ENCODE measurements at places on chromosomes 11 and 22.

DNA sequence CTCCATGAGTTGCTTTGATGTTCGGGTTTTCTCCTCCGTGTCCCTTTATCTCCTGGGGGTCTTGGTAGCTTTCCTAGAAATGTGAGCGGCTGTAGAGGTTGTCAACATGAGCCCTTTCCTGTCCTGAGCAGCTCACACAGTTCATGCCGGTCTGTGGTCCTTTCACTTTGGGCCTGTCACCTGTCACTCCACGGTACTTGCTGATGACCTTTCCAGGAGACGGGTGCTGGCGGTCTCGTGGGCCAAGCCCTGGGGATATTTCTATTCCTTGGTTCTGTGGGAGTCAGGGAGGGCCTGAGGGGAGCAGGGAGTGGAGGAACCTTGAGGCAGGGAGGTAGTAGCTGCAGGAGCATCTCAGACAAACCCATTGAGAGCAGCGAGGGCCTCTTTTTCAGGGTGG lies 20.9 kb upstream of the FGF4 start:
- no peak for DNase-seq

DNA sequence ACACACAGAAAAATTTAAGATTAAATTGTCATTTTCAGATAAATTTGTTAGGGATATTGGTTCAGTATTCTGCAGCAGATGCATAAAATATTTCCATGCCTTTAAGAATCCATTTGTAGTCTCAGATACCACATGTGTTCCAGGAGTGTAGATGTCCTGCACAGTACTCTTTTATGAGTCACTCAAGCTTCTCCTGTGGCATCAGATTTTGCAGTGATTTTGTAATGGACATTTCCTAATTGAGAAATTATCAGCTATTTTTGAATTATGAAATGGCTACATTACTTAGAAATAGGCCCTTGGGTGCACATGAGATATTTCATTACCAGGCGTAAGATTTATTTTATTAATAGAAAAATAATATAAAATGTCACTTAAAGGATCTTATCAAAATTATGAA lies 18.9 kb downstream of the MMP3 start:
- DNase-seq: no peak

DNA sequence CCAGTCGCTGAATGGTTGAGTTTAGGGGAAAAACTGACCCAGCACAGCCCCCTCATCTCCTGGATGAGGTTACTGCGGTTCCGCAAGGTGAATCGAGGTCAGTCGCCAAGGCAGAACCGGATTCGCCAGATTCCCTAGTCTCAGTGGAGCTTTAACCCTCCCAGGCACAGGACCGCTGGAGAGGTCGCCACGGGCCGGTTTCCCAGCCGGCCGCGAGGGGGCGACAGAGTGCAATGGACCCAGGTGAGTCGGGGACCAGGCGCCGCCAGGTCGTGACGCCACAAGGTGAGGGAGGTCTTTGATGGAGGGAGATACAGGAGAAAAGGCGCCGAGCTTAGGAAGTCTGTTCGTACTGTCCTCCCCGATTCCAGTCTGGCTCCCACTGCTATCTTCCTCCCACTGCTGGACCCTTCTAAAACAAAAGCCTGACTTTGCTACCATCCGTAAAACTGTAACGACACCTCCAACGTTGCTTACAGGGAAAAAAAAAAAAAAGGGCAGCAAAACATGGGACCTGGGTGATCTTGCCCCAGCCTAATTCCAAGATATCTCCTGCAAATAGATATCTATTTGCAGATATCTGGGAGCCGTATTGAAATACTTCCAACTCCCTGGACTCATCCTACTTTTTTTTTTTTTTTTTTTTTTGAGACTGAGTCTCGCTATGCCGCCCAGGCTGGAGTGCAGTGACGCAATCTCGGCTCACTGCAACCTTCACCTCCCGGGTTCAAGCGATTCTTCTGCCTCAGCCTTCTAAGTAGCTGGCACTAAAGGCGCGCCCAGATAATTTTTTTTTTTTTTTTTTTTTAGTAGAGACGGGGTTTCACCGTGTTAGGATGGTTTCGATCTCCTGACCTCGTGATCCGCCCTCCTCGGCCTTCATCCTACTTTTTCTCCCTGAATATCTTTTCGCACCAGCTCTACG lies 1.4 kb upstream of the GGA1 start:
- peak; percentile 93 for DNase-seq

DNA sequence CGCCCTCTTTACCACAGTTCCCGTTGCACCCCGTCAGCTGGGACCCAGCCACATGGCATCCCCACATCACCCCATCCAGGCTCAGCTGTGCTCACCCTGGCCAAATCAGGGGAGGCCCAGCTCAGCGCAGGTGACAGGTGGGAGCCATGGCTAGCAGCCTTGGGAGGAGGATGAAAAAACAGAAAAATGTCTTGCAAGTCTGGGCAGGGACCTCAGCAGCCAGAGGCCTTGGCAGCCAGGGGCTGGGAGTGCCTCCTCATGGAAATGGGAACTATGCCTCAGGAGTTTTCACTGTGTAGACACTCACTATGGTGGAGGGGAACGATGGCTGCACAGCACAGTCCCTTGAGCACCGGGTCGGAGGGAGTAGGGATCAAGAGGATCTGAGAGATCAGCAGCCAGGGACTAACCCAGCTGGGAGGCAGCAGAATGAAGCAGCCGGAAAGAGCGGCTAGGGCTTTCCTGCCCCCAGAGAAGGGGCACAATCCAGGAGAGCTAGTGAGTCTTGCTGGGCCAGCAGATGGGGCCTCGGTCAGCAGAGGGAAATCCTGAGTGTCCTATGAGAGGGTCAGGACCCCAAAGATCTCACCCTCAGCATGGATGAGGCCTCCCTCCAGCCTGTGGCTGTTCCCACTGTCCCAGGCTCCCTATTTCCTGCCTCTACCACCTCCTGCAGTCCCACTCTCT lies 6.2 kb upstream of the FTH1 start:
- no peak for DNase-seq

- no peak for DNase-seq
Observed at GRCh38 chr11:17257196-17257595, 19.3 kb upstream of the NUCB2 start.

DNA sequence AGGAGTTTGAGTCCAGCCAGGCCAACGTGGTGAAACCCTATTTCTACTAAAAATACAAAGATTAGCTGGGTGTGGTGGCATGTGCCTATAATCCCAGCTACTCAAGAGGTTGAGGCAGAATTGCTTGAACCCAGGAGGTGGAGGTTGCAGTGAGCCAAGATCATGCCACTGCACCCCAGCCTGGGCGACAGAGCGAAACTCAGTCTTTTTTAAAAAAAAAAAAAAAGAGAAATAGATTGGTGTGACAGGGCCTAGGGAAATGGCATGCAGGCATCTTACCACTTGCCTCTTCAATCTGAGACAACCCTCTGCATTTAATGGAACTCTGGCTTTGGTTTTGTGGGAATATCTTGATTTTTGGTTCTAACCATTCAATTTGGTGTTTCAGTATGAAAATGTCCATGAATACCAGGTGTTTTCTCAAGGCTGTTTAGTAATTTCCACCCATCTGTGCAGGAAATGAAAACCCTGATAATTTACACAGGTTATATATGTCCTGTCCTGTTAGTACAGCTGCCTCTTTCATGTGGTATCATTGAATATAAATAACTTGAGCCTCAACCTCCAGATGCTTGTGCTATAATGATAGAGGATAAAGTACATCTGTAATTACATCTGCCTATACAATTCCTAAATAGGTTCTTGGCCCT lies 8.4 kb downstream of the XBP1 start:
- no peak for DNase-seq

DNA sequence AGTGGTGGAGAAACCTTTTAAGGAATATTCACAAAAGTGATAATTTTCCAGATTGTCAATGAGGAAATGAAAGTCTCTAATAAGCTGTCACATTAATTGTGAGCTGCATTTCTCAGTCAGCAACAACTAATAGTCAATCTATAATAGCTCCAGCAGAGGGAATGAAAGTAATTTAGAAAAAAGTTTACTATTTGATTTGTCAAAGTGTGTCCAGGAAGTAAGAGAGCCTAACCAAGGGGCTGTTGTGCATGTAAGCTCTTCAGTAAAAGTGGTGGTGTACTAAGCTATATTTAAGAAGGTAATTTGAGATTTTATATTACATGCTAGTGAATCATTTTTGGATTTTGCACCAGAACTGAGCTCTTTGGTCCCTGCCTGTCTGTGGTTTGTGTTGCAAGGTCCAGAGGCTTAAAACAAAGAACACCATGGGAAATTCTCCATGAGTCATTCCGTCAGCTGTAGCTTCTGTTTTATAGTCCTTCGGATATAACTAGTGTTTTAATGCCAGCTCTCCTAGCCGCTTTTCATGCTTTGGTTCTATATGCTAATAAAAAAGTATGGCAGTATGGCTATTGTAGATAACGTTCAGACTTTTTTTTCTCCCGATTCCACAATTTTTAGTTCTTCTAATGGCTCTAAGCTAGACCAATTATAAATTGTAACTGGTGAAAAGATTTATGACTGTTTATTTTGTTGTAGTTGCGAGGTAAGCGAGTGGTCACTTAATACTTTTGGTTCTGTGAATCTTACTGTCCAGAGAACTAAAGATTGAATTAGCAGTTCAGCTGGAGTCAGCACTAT lies 64.6 kb downstream of the ARHGEF12 start:
- no peak for DNase-seq

DNA sequence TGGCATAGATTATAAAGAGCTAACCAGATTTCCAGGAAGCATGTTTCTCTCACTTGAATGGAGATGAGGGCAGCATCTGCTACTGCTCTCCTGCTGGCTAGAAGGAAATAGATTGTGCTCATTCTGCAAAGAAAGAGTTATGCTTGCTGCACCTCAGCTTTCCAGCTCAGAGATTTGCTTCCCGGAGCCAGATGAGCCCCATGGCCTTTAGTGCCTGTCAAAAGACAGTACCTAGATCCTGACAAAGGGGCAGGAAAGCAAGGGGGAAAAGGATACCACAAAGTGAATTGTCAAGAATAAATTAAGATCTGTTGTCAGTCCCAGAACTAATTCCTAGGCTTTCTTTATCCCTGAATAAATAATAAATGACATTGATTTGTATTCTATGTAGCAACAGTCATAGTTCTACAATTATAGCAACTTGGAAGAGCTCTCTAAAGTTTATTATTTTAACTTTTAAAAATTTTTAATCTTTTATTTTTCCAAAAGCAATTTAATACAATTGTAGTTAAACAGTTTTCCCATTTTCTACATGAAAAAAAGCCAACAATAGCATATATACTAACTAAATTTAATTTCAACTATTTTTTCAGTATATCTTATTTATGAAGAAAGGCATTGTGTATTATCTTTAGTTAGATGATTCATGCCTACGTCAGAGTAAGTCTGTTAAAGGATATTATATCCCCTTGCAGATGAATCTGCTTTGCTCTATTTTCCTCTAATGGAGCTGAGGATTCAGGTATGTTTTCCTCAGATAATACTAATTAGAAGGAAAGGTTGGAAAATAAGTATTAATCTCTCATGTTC lies 306.1 kb upstream of the DDI1 start:
- no peak for DNase-seq

DNA sequence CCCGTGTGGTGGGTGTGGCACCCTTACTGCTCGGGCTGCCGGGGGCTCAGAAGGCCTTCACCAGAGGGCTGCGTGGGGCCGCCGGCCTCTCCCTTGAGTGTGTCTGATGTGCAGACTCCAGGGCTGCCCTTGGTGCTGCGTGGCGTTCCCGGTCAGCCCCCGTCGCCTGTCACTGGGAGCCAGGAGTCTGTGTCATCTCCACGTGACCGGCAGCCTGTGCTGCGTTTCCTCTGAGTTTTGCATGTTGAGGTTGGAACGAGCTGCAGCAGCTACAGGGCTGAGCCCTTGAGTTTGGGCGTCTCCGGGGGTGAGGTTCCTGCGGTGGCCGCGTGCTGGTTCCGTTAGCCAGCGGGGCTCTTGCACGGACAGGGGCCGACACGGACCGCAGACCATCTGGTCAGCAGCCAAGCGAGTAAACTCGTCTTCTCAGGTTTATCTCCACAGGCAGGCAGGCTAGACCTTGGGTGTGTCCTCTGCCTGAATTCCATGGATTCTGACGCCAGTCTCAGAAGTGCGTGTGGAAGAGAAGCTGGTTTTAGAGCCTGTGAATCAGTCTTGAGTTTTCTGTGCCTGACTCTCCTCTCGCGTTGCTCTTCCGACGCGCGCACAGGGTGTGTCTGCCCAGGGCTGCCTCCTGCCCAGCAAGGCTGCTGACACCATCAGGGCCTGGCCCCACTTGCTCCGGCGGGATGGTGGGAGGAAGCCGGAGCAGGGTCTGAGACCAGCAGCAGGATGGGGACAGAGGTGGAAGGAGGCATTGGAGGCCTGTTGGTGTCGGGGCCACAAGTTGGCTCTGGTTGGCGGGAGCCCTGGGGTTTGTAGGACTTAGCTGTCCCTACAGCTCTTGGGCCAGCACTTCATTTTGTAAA lies 10.5 kb downstream of the PTDSS2 start:
- no peak for DNase-seq

DNA sequence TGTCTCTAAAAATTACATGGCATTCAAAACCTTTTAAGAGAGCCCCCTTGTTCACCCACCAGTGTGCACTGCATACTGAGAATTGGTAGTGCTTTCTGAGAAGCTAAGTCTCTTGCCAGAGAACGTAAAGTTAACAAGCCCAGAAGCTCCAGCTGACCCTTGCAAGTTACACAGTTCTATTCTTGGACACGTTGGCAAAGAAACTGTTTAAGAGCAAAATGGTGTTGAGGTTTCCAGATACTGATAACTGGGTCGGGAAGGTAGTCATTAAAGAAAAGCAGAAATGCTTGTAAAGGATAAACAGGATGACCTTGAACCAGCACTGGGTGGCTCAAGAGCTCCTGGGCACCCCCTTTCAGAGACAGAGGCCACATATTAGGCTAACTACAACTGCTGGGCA lies 284.8 kb downstream of the CADM1 start:
- DNase-seq: no peak

DNA sequence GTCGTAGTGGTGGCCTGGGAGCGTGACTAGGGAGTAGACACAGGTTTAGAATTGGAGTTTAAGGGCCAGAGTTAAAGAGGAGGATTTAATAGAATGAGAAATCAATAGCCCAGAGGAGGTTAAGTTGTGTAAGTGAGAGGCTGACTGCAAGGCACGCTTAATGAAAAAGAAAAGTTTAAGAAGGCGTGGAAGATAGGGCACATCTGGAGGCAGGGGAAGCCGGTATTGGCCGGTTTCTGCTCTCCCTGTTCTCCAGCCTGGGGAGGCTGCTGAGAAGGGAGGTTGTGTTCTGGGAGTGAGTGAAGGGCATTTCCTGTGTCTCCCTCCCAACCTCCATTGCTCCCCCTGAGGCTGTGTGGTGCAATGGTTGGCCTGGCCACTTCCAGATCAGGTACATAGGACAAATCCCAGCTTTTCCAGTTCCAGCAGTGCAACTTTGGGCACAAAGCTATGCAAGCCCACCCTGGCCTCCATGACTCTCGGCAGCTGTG lies 6.3 kb downstream of the GRIK4 start:
- no peak for DNase-seq

Measured in stimulated activated CD4-positive, alpha-beta T cell treated with anti-CD3 and anti-CD28 coated beads, TNF-alpha, amount 100 ng/mL, for 1 hour (primary cell).